Activated T-cell treated with anti-CD3 and anti-CD28 coated beads for 4 hours (primary cell): ENCODE measurements at places on chromosomes 4 and X.

GRCh38 chr4:40280586-40280985 is 54.5 kb upstream of the CHRNA9 start:
- peak; percentile 34 for DNase-seq

- no peak for DNase-seq
Measured at GRCh38 chrX:24491741-24492140, 26.7 kb downstream of the PDK3 start.

GRCh38 chrX:31293409-31293808 is 221.6 kb upstream of the FTHL17 start:
- no peak for DNase-seq

GRCh38 chr4:36290641-36291040 is 9.2 kb downstream of the DTHD1 start:
- DNase-seq, result no peak

DNA sequence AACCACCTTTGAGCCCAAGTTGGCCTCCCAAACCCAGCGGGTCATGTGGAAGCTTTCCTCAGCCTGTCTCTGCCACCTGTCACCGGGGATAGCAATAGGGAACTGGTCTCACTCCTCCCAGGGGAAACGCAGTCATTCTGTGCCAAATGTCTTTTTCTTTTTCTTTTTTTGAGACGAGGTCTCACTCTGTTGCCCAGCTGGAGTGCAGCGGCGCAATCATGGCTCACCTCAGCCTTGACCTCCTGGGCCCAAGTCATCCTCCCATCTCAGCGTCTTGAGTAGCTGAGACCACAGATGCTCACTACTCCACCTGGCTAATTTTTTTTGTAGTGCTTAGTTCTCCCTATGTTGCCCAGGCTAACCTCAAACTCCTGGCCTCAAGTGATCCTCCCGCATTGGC is 40.3 kb downstream of the MED28 start:
- no peak for DNase-seq

GRCh38 chr4:156784970-156785369 is 186.6 kb downstream of the PDGFC start:
- no peak for DNase-seq

- no peak for DNase-seq
Measured at GRCh38 chr4:16225167-16225862, 956 bp downstream of the TAPT1 start.

- DNase-seq, result no peak
Measured at GRCh38 chr4:47561331-47561730, 76.3 kb downstream of the ATP10D start.

- no peak for DNase-seq
Measured at GRCh38 chrX:106899841-106900240, 3.3 kb downstream of the RIPPLY1 start.

DNA sequence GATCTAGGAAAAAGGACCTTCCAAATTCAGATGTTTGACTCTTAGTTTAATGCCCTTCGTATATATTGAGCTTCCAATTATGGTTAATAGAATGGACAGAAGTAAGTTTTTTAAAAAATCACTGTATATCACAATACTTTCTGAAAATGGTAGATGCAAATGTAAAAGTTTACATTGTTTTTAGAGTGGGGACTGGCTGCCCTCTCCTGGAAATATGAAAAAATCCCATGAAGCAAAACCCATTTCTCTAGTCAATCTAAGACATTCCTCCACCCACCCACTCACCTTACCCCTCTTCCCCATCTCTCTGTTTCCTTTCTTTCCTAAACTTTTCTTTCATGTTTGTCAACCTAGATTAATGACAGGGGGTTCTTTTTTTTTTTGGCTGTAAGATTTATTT is 134.5 kb downstream of the ARHGAP6 start:
- no peak for DNase-seq

- DNase-seq, result no peak
Measured at GRCh38 chr4:71322425-71322824, 16.4 kb upstream of the SLC4A4 start.

- no peak for DNase-seq
Measured at GRCh38 chr4:72665171-72665968, 96.3 kb upstream of the ADAMTS3 start.

GRCh38 chrX:138011468-138011867 is 445.5 kb downstream of the ZIC3 start:
- DNase-seq, result no peak

GRCh38 chr4:67926485-67926884 is 36.8 kb downstream of the TMPRSS11A start:
- no peak for DNase-seq

GRCh38 chr4:83748711-83749110 is 212.8 kb downstream of the GPAT3 start:
- DNase-seq, result no peak

GRCh38 chr4:1385373-1386340 is 20.6 kb downstream of the NKX1-1 start:
- DNase-seq, result no peak

DNA sequence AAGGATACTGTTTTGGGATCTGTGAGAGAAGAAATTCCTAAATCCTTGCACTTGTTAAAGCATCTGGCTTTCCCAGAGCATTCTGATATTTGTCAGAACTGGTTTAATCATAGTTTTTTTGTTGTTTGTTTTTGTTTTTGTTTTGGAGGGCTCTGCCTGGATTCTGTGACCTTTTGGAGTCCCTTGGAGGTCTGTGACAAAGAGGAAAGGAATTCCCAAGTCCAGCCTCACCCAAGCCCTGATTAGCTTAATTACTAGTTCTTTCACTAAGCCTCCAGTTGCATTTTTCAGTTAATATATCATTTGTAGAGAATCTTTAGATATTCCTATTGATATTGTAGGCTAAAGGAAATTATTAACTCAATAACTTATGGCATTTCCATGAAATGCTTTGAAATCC is 711 bp downstream of the ACE2 start:
- no peak for DNase-seq

DNA sequence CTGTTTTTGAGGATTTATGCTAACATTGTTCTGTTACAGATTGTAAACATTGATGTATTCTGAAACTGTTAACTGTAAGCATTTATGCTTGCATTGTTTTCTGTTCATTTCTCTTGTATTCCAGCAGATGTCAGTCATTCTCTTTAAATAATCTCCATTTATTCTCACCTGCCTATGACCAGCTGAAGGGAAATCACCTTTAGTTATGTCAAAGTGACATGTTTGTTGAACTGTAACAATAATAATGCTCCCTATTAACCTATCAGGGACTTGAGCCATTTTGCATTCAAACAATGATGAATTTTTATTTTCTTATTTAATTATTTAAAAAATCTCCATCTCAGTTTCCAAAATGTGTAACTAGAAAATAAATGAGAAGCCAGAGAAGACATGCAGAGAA is 58.0 kb downstream of the SPCS3 start:
- DNase-seq, result no peak
